Progenitor cell of endocrine pancreas (in vitro differentiated cells): ENCODE measurements at places on chromosomes 5 and 9.

GRCh38 chr9:112878752-112879151, 11.9 kb downstream of the SLC46A2 start:
- DNase-seq, result no peak

DNA sequence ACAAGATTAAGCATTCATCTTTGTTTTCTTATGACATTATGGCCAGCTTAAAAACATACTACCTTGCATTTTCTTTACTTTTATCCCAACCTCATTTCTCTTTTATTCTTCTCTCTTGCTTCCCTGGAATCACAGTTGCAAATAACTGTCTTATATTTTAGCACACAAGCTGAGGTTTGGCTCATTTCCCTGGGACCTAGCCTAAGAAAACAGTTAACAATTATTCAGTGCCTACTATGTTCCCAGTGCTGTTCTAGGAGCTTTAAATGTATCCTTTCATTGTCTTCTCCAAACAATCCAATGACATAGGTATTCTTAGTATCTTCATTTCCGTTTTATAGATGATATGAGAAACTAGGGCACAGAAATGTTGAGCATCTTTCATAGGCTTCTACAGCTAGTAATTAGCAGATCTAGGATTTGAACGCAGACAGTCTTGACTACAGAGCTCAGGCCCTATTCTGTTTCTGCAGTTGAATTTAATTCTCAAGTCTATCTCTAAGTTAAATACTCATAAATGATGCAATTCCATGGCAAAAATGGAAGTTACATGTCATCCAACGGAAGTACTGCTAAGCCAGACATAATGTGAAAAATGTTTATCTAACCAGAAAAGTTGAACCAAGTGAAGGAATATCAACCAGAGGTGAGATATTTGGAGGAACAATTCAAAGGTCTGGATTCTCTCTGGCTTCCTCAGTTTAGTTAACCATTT, 52.3 kb upstream of the MTAP start:
- DNase-seq, result no peak

- DNase-seq, result no peak
Measured at GRCh38 chr5:116564756-116565490, 9.7 kb downstream of the SEMA6A start.

- no peak for DNase-seq
Measured at GRCh38 chr9:129553277-129553676, 67.6 kb downstream of the C9orf50 start.

- no peak for DNase-seq
Measured at GRCh38 chr9:88737876-88738275, 202.9 kb downstream of the NXNL2 start.

DNA sequence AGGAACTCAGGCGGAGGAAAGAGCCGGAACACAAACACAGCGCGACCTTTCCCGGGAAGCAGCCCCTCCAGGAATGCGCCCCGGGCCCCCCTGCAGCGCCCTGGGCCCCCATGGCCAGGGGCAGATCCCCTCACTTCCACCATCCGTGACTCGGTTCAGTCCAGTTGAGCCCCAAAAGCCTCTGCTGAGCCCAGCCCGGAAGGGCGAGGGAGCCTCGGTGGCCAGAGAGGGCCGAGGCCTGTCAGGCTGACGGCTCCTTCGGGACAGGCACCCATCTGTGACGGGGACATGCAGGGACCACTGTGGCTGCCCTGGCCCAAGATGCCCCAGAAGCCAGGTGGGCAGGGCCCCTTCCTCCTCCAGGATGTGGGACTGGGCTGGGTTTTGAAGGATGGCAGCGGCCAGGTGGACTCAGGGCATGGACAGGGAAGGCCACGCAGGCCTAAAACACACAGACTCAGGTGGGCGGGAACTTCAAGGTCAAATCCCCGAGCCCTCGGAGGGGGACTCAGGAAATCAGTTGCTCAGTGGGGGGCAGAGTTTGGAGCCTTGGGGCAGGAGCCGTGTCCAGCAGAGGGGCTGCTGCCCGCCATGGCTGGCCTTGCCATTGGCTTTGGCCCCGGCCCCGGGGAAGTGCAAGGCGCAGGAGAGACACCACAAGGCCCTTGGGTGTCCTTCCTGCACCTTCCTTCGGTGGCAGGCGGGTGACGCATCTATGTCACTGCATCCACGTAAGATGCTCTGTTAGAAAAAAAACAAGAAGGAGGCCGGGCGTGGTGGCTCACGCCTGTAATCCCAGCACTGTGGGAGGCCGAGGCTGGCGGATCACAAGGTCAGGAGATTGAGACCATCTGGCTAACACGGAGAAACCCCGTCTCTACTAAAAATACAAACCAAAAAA, 29.7 kb upstream of the ABO start:
- no peak for DNase-seq

DNA sequence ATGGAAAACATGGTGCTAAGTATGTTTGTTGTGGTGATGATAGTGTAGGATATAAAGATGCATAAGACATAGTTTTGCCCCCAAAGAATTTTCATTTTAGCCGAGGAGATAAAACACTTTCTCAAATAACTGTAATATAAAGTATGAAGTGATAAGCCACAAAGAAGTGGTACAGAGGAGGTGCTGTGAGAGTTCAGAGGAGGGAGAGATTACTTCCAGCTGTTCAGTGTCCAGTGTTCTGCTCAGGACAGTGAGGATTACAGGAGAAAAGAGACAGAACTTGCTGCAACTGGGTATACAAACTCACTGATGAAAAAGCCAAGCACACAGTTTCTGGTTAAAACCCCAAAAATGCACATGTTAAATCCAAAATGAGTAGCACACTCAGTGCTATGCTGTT, 309.3 kb downstream of the KIAA0825 start:
- DNase-seq, result no peak

- no peak for DNase-seq
Measured at GRCh38 chr9:116381350-116381749, 227.8 kb downstream of the PAPPA start.
